ENCODE measurements at places on chromosomes 12 and 14.

DNA sequence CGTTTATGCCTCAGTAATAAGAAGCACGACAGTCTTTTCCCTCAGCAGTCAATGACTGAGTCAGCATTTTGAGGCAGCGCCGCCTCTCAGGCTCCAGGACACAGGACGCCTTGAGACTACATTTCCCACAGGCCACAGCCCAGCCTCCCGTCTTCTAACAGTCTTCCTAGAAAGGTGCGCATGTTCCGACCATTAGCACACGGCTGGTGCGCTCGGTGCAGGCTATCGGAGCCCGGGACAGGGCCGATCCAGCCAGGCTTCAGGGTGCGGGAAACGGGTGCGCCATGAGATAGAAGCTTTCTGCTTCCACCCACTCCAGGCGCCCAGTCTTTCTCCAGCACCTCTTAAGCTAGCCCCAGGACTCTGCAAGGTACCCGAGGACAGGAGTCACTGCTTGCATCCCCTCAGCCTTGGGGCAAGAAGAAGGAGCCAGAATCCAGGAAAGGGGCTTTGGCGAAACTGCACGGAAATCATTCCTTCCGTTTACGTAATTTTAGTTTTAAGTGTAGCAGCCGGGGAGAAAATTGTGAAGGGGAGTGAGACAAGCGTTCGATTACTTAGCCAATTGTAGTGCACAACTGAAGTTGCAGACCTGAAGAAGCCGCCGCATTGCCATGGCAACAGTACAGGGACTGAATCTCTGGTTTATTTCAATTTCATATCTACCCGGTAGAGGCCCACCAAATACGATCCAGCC is 54.0 kb downstream of the ZNF641 start:
- no peak for DNase-seq

- no peak for DNase-seq
Measured at GRCh38 chr12:75542942-75543341, 31.5 kb upstream of the KRR1 start.

- no peak for DNase-seq
Measured at GRCh38 chr12:57315681-57316080, 64.7 kb upstream of the STAC3 start.

- DNase-seq: peak; percentile 1
Measured at GRCh38 chr12:94458877-94459727, 565 bp downstream of the CEP83 start.

DNA sequence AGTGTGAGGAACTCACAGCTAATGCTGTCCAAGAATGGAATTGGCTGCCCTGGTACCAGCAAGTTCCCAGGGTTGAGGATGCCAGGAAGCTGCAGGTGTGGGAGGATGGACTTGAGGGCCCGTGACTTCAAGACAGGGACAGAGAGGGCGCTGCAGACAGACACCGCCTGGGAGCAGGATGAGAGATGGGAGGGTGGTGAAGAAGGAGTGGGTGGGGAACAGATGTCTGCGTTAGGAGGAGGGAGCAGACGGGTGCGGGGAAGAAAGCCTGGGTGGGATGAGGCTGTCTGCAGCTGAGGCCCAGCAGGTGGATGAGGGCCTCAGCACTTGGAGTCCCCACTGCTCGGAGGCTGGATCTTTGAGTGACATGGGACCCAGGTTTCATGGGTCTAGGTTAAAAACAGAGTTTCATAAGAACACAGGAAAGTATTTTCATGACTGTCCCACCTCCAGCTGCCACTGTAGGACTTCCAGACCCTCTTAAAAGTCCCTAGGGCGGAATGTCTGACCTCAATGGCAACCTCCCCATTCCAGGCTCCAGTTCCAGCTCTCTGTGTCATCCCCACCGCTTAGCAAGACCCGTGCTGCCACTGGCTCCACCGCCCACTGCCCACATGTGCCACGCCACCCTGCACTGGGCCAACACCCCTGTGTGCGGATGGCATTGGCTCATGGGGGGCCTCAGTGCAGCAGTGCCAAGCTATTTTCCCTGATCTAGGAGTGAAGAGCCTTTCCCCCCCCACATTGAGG is 70.3 kb upstream of the SCN8A start:
- no peak for DNase-seq

DNA sequence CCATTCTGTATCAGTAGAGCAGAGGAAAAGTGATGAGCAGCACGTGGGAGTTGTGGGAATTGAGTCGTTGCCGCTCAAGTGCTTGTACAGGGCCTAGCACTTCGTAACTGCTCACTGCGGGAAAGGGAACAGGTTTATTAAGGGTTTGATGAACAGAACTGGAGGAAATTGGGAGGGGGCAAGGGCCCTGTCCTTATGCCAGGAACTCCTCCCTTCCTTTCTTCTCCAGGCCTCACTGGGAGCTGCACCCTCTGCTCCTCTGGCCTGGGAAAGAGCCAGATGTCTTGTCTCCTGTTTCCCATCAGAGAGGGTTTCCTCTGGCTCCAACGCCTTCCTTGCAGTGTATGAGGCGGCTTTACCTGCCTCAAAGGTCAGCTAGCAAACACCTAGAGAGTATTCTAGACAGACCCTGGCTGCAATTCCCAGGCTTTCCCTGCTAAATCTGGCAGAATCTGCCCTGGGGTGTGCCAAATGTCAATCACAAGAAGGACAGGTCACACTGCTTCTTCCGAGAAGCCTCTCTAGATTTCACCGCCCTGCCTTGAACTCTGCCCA is 78.4 kb downstream of the NTF3 start:
- DNase-seq: no peak

- DNase-seq: no peak
Measured at GRCh38 chr12:1603269-1603993, 9.1 kb upstream of the FBXL14 start.

DNA sequence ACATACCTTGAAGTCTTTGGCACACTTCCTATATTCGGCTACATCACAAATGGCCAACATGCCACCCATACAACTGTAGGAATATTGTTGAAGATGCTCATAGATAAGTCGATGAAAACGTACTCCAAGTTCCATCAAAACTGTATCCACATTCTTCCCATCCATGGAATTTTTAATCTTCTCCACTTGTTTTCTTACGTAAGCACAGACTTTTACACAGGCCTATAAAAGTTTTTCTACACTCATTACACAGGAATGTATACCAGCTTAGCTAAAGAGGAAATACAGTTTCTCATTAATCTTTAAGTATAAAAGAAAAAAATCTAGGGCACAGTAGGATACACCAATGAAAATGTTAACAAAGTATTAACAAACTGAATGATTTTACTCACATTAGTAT is 59.1 kb downstream of the EXOC5 start:
- peak; percentile 13 for DNase-seq

DNA sequence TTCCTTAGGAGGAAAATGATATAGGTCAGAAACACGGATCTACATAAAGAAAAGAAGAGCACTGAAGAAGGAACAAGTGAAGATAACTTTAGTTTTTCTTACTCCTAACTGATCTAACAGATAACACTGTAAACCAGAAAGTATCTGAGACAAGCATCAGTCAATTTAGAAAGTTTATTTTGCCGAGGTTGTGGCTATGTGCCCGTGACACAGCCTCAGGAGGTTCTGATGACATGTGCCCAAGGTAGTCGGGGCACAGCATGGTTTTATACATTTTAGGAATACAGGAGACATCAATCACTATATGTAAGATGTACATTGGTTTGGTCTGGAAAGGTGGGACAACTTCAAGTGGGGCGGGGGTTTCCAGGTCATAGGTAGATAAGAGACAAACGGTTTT is 23.0 kb downstream of the SAMD15 start:
- no peak for DNase-seq

DNA sequence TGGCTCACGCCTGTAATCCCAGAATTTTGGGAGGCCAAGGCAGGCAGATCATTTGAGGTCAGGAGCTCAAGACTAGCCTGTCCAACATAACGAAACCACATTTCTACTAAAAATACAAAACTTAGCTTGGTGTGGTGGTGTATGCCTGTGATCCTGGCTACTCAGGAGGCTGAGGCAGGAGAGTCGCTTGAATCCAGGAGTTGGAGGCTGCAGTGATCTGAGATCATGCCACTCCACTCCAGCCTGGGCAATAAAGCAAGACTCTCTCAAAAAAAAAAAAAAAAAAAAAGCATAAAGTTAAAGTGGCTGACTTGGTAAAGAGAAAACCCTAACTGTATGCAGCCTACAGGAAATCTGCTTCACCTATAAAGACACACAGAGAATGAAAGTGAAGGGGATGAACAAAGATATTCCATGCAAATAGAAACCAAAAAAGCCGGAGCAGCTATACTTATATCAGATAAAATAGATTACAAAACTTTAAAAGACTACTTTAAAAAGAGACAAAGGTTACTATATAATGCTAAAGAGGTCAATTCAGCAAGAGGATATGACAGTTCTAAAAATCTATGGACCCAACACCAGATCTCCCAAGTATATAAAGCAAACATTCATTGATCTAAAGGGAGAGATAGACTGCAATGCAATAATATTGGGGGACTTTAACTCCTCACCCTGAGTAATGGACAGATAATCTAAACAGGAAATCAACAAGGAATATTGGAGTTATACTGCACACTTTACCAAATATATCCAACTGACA is 4.1 kb downstream of the CLEC2B start:
- peak; percentile 9 for DNase-seq

GRCh38 chr14:25001156-25001555 is 48.8 kb downstream of the STXBP6 start:
- DNase-seq: no peak

DNA sequence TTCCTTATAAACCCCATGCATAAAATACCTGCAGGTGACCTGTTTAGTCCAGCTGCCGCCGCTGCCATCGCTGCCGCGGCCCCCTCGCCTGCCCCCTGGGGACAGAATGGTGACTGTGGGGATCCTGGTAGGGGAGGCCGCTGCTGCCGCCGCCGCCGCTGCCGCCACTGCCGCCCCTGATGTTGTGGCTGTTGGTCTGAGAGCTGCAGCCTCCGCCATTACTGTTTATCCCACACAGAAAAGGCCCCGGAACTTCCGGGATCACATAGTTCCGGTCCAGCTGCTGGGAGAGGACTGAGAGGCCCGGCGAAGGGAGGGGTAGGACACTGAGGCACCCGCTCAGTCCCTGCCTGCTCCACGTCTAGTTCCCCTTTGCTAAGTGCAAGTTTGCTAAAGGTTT is 244.9 kb downstream of the C12orf50 start:
- no peak for DNase-seq

DNA sequence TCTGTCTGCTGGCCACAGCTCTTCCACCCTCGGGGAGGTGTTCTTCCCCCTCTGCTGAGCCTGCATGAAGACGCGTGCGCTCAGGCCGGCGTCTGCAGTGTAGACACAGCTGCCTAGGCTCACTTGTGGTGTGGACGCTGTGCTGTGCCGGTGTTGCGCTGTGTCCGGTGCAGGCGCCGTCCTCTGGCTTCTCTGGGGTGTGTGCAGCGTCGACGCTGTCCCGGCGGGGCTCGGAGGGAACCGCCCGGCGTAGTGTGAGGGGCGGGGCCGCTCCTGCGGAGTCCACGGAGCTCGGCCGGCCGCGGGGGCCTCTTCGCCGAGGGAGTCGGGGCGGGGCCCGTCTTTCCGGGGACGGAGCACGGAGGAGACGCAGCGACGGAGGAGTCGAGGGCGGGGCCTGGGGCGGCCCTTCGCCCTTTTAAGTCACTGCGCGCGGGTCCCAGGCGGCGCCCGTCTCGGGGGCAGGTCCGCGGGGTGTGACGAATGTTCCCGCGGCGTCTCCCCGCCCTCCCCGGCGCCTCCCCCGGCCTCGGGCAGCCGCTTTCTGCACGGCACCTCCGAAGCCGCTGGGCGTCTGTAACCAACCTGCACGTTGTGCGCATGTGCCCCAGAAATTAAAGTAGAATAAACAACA is 45.2 kb downstream of the NOC4L start:
- DNase-seq: peak; percentile 71

DNA sequence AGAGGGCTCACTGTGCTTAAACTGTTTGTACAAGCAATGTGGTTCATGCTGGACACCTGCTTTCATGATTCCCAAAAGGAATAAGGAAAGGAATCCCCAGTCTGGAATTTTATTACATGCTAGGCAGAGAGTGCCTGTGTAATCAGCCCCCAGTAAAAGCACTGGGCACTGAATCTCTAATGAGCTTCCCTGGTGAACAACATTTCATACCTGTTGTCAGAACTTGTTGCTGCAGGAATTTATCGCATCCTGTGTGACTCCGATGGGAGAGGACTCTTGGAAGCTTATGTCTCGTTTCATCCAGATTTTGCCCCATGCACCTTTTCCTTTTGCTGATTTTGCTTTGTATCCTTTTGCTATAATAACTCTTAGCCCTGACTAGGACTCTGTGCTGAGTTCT is 190.2 kb upstream of the HMGA2 start:
- no peak for DNase-seq

DNA sequence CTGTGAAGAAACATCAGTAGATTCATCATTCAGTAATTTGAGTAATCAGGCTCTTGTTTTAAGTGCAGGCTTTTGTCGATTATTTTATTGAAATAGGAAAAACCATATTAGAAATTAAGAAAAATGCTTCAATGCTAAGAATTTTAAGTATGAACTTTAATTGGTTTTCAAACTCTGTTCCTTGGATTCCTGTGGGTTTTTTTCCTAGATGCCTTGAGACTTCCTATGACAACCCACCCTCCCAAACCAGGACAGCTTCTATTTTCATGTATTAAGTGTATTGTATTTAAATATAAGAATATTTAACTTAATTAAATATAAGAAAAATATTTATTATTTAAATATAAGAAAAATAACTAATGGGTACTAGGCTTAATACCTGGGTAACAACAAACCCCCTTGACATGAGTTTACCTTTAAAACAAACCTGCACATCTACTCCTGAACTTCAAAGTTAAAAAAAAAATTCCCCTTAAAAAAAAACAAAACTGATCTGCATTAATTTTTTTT is 3.0 kb downstream of the ARHGAP5 start:
- no peak for DNase-seq

DNA sequence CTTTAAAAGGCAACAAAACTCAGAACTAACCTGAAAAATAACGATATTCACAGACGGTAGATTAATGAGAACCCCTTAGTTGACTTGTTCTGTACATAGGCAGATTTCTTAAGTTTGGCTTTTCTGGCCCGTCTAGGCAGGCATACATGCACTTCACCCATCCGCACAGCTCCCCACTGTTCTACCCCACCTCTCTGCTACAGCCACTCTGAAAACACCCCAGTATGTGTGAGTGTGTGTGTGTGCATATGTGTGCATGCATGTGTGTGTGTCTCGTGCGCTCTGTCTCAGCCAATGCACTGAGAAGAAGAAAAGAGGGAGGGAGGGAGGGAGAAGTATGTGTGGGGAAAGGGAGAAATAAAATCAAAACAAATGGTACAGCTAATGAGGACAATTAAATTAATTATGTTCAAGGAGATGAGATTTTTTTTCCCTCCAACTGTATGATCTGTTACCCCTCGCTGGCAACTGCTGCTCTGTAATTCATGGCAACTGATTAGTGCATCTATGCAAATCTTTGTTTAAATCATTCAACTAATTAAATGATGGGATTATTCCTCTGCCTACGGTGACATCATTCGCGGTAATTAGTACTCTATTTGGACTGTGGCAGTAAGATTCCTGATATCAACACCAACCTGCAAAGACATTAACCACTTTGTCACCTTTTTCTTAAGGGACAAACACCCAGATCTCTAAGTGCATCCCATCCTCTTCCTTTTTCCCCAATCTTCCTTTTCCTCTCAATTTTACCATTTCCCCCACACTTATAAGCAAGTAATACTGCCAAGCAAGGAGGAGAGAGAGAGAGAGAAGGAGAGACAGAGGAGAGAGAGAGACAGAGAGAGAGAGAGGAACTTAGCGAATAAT is 2.2 kb upstream of the LMO3 start:
- DNase-seq: no peak

GRCh38 chr14:30272848-30273832 is 285.8 kb upstream of the G2E3 start:
- DNase-seq: no peak

- no peak for DNase-seq
Measured at GRCh38 chr12:119096429-119097202, 82.1 kb upstream of the HSPB8 start.

- DNase-seq: no peak
Measured at GRCh38 chr12:99522456-99522855, 125.1 kb upstream of the GARIN6 start.

- DNase-seq: peak; percentile 6
Measured at GRCh38 chr14:104130974-104131651, 7.3 kb upstream of the KIF26A start.

Measured in A172 (cell line).